ENCODE measurements at places on chromosomes 1 and 21. TPM values are rescaled to one million over a fixed set of nuclear protein-coding genes. Genes with fewer than 3 reads are reported as not detected.

Gene COL11A1
- 0.71 TPM for total RNA-seq

Gene FLG2
- 0.04 TPM for total RNA-seq

Gene TRIM17
- total RNA-seq, result 0.68 TPM

Gene SLC37A1
- total RNA-seq, result 7.5 TPM

Gene ZBED6
- 20.1 TPM for total RNA-seq

Gene GRIK1
- total RNA-seq, result not detected

Gene TCHHL1
- total RNA-seq, result not detected

Gene PADI1
- total RNA-seq, result 0.42 TPM

Gene CDC20
- 192 TPM for total RNA-seq

Gene SLC45A1
- 0.42 TPM for total RNA-seq

Gene OLFML2B
- 0.31 TPM for total RNA-seq

Gene LSM10
- total RNA-seq, result 16.1 TPM

Gene CAPN8
- total RNA-seq, result 1.1 TPM

Gene TNFAIP8L2
- total RNA-seq, result not detected

Gene SMIM1
- 4.6 TPM for total RNA-seq

Data from foreskin keratinocyte (primary cell).